Lung microvascular endothelial cell (primary cell): ENCODE measurements at places on chromosomes 7 and 10.

- no peak for DNase-seq
Measured at GRCh38 chr10:89627830-89628229, 17.2 kb downstream of the PANK1 start.

- DNase-seq: peak; percentile 87
Measured at GRCh38 chr7:84688671-84689070, 494.1 kb upstream of the SEMA3A start.

GRCh38 chr7:139808427-139808826, 20.6 kb upstream of the TBXAS1 start:
- DNase-seq: no peak

GRCh38 chr10:51999096-51999495, 299.7 kb upstream of the CSTF2T start:
- DNase-seq: no peak

GRCh38 chr7:2476298-2476697, at the start of gene GRIFIN:
Gene GRIFIN, minus strand, starts transcription at chr7:2476398. Its CDS starts 15 bp downstream, at chr7:2476383.
- no peak for DNase-seq

DNA sequence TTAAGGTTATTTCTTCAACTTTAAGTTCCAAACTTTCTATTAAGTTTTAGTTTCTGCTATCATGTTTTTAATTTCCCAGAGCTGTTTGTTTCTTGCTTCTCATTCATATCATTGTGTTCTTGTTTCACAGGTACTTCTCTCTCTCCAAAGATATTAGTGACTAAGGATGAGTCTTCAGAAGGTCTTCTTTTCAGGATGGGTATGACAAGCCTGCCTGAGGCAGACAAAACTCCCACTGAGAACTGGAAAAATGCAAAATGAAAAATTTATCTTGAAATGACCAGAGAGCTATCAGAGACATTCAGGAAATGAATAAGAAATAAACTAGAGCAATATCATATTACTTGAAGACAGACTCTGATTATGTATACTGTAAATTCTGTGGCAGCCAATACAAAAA, 110.8 kb upstream of the EGFR start:
- no peak for DNase-seq

GRCh38 chr7:19020711-19021110, 96.7 kb downstream of the TWIST1 start:
- no peak for DNase-seq

DNA sequence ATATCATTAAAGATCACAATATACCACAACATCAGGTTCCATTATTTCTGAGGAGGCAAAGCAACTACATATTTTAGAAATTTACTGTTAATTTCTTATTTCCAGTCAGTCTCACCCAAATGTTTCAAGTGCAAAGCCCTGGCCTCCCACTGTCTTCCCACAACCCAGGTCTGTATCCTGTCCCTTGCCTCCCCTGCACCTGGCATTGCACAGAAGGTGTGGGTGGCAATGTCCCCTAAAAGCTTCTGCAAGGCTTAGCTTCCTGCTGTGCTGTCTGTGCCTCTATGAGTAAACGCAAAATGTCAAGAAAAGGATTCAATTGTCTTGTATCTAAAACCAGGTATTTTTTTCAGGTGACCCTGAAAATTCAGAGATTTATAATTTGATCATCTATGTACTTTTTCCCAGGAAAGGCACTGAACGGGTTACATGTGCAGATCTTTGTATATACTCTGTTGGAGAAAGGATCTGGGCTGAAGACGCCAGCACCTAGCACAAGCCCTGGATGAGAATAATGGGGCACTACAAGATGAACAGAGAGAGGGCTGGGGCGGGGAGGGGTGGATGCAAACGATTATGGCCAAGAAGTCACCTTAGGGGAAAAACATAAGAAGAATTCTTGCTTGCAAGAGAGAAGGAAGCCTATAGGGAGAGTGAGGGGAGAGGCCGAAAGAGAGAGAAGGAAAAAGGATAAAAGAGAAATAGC, 3.1 kb upstream of the ANTXRL start:
- DNase-seq: no peak

DNA sequence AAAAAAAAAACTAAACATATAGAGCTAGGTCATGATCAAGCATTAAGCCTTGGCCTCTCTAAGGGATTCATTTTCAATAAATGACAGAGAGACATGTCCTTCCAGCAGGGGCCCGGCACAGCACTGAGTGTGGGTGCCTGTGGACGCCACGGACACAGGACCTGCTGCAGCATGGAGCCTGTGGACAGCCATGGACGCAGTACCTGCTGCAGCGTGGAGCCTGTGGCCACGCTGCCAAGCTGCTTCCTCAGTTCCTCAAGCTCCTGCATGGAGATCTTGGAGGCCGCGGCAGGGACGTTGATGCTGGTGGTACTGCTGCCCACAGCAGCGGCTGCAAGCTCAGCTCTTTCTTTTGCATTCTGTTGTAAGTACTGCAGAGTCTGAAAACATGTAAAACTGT, 9.4 kb downstream of the TUBGCP2 start:
- no peak for DNase-seq

DNA sequence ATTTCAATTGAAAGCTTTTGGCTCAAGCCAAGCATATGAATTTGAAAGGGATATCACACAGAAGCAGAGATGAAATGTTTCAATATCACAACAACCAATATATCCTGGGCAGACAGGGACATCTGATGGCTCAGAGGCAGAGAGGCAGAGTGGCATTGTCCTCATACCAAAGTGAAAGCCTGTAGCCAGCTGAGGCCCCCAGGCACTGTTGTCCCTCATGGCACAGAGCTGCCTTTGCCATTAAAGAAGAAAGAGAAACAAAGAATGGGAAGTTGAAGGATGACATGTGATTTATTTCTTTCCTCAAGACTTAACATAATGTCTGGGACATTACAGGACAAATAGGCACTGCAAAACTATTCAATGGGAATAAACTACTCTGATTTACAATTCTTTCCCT, 504.3 kb upstream of the PCDH15 start:
- no peak for DNase-seq

GRCh38 chr7:55903985-55904759, 16.9 kb downstream of the ZNF713 start:
- no peak for DNase-seq

DNA sequence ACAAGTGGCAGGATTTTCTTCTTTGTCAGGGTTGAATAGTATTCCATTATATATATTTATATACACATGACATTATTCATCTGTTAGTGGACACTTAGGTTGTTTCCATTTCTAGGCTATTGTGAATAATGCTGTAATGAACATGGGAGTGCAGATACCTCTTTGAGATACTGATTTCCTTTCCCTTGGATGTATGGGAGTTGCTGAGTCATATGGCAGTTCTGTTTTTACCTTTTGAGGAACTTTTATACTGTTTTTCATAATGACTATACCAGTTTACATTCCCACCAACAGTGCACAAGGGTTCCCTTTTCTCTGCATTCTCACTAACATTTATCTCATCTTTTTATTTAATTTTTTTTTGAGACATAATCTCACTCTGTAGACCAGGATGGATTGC, 1.8 kb upstream of the CLCN1 start:
- no peak for DNase-seq

DNA sequence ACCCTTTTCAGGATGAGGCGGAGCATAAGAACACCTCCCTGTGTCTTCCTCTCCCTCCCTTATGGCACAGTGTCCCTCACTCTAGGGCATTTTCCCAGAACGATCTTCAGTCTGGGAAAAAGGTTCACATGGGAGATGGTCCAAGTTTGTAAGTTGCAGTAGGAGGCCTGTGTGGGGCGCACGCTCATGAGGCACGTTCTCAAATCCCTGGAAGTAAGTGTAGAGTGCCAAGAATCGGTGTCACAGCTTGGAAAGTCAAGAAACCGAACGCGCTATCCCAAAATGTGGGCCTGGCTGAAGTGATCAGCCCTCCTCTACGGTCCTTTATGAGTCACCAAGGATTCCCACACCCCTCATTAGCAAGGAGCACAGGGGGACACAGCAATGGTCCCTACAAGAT, 23.9 kb upstream of the SMARCD3 start:
- DNase-seq: no peak
